ENCODE measurements at places on chromosomes 3 and 15. TPM values are rescaled to one million over a fixed set of nuclear protein-coding genes. Genes with fewer than 3 reads are reported as not detected.
A peak's percentile ranks its signal among the peaks of the same experiment; 100 is the strongest.

The DOCK3 gene
- total RNA-seq = 4.2 TPM

GRCh38 chr15:91150502-91151160 lies 50.6 kb downstream of the SV2B start:
- no peaks in the 10 kb centered on the region for H3K4me1 ChIP-seq
- H3K4me3 ChIP-seq = no peak overlapping the region
- no peaks in the 10 kb centered on the region for H3K36me3 ChIP-seq
- no peak for DNase-seq

DNA sequence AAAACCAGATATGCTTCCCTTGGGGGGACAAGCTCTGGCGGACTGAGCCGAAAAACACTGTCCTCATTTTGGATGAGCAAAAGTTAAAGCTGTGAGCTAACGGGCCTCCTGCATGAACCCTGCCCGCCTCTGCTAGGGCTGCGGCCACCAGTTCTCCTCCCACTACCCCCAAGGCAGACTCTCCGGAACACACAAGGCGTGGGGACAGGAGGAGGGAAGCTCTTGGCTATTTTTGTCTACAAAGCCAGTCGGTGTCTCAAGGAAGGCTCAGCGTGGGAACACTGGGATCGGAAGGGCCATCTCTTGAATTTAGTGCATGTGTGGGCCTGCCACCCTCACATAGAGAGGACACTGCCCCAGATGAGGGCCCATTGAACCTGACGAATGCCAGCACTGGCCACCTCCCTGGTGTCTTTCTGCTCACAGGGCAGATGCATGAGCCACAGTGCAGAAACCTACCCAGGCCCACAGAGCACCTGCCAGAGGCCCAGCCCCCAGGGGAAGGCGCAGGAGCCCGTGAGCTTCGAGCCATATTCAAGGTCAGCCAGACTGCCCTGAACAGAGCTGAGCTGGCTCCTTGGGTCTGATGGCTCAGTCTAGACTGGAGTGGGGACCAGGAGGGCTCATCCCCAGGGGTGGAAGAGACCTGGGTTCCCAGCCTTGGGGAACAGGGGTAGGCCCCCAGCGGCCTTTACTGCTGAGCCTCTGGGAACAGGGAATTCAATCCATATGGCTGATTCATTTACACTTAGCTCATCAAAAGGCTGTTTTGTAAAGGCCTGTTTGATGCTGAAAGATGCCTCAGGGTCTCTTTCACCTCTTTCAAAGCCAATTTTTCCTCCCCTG lies 38.3 kb downstream of the HCN4 start:
- no peak overlapping the region for H3K27ac ChIP-seq
- H3K27me3 ChIP-seq = peaks cover 6% of the 10 kb centered on the region
- peaks cover 4% of the 10 kb centered on the region for H3K4me1 ChIP-seq
- H3K36me3 ChIP-seq = no peaks in the 10 kb centered on the region
- H3K4me3 ChIP-seq = no peak overlapping the region

GRCh38 chr3:183907911-183908331 lies 23.2 kb upstream of the PARL start:
- DNase-seq = no peak
- no peak overlapping the region for H3K27ac ChIP-seq
- no peaks in the 10 kb centered on the region for H3K27me3 ChIP-seq

The GDPGP1 gene
- total RNA-seq = 5.2 TPM

DNA sequence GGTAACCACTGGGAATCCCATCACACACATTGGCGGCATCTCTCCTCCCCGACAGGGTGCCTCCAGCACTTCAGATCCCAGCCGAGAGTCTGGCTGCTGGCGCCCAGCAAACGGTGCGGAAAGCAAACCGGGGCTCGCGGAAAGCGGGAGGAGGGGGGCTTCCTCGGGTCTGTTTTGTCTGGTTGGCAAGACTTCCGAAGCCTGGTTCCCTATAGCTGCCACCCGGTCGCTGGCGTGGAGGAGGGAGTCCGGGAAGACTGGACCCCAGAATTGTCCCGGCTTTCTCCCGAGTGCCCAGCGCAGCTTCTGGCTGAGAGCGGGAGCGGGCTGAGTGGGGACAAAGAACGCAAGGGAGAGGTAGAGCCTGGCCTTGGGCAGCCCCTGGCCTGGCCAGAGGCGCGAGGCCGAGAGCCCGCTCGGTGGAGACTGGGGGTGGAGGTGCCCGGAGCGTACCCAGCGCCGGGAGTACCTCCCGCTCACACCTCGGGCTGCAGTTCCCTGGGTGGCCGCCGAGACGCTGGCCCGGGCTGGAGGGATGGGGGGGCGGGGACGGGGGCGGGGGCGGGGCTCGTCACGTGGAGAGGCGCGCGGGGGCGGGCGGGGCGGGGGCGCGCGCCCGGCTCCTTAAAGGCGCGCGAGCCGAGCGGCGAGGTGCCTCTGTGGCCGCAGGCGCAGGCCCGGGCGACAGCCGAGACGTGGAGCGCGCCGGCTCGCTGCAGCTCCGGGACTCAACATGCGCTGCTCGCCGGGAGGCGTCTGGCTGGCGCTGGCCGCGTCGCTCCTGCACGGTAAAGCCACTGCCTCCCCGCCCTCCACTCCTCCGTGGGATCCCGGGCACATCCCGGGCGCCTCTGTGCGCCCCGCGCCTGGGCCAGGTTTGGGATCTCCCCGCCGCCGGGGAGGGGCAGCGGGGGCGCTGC lies at the start of gene CHRNA7:
TSS of gene CHRNA7 (plus strand) at position 654 of the 920 bp plus-strand sequence. CDS start at position 734, 80 bp downstream.
- H3K4me1 ChIP-seq = peaks cover 4% of the 10 kb centered on the region
- peak; percentile 16 for DNase-seq
- H3K27me3 ChIP-seq = peaks cover 42% of the 10 kb centered on the region
- H3K4me3 ChIP-seq = peak within 1 kb of the TSS; percentile 11

The CD47 gene
- 91.6 TPM for total RNA-seq

The CCR3 gene
- total RNA-seq = not detected

- DNase-seq = no peak
- peaks cover 2% of the 10 kb centered on the region for H3K36me3 ChIP-seq
- no peak overlapping the region for H3K4me3 ChIP-seq
Measured at GRCh38 chr15:71588746-71589145, 221.6 kb upstream of the NR2E3 start.

DNA sequence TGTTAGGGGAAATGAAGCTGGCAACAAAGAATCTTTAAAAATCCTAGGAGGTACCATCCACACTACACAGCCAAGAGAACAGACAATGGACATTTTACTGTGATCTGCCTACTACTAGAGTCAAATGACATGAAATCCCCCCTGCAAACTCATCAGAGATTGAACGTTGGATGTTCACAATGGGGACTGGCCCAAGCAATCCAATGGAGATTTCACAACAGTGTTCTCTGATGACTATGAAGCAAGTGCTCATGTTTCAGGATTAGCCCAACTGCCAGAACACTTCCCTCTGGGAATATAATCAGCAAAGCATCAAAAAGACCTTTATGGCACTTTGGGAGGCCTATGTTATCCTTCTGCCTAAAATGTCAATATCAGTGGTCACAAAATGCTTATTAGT lies 97.8 kb downstream of the IGSF11 start:
- H3K36me3 ChIP-seq = no peaks in the 10 kb centered on the region
- no peak for DNase-seq
- no peak overlapping the region for H3K27ac ChIP-seq
- no peak overlapping the region for H3K4me3 ChIP-seq

The FOXB1 gene
- 0.36 TPM for total RNA-seq

DNA sequence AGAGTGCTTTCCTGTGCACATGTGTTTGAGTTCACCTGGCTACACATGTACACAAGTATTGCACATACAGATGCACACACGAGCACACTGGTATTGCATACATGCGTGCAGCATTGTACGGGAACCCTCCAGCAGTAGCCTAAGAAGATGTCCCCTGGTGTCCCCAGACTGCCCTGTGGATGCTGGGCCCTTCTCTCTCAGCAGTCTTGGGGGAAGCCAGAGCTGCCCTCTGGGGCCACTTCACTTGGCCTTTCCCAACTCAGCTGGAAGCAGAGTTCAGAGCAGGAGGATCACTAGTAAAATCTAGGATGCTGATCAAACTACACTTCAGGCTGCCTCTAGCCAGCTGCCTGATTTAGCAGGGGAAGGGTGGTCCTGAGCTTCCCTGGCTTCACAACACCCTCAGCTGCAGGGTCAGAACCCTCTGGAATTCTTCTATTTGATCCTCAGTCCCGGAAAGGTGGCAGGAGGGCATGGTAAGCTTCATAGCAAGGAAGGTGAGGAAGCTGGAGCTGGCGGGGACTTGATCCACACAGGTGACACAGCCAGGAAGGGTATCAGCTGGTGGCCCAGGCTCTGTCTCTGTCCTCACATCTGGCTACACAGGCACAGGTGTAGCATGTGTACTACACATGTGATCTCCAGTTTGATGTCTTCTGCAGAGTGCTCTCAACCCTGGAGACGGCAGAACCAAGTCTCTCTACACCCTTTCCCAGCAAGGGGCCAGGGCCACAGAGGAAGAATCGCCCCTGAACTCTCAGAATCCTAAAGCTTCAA lies 36.5 kb downstream of the KLF15 start:
- H3K4me1 ChIP-seq = no peaks in the 10 kb centered on the region
- no peak for DNase-seq
- no peak overlapping the region for H3K27ac ChIP-seq
- H3K27me3 ChIP-seq = peaks cover 2% of the 10 kb centered on the region
- H3K36me3 ChIP-seq = no peaks in the 10 kb centered on the region
- no peak overlapping the region for H3K4me3 ChIP-seq

The ACKR4 gene
- total RNA-seq = not detected

DNA sequence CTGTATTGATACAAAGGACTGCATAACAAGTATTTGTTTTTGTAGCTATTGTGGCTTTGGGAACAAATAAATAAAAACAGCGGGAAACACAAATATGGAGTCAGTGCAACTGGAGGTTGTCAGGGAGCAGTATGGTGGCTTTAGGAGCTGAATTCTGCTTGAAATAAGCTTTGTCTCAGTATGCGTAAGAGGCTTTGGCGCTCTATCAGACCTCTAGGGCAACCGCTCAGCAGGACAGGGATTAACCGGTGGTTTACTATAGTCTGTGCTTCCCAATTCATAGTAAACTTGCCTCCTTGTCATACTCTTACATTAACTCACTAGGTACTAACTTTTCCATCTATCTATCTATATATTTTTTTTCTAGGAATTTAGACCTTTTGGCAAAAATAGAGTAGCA lies 104.6 kb downstream of the ZIC1 start:
- DNase-seq = no peak
- no peak overlapping the region for H3K27ac ChIP-seq
- no peaks in the 10 kb centered on the region for H3K27me3 ChIP-seq
- H3K4me3 ChIP-seq = no peak overlapping the region

- no peaks in the 10 kb centered on the region for H3K36me3 ChIP-seq
- no peaks in the 10 kb centered on the region for H3K4me1 ChIP-seq
- no peak overlapping the region for H3K4me3 ChIP-seq
Measured at GRCh38 chr3:162082516-162082915, 585.9 kb downstream of the OTOL1 start.

- no peak overlapping the region for H3K4me3 ChIP-seq
- no peak for DNase-seq
- H3K27me3 ChIP-seq = peaks cover 3% of the 10 kb centered on the region
Measured at GRCh38 chr3:59017617-59017984, 32.2 kb downstream of the CFAP20DC start.

GRCh38 chr15:74123131-74123429 lies 7.3 kb upstream of the ISLR2 start:
- H3K4me3 ChIP-seq = no peak overlapping the region
- no peaks in the 10 kb centered on the region for H3K4me1 ChIP-seq
- peaks cover 20% of the 10 kb centered on the region for H3K27me3 ChIP-seq
- no peak overlapping the region for H3K27ac ChIP-seq

The SIDT1 gene
- 21.0 TPM for total RNA-seq

- H3K27me3 ChIP-seq = no peaks in the 10 kb centered on the region
- H3K27ac ChIP-seq = no peak overlapping the region
- DNase-seq = no peak
- no peaks in the 10 kb centered on the region for H3K36me3 ChIP-seq
- peaks cover 6% of the 10 kb centered on the region for H3K4me1 ChIP-seq
Measured at GRCh38 chr3:128277378-128278069, 124.2 kb downstream of the EEFSEC start.

The SETD2 gene
- 34.7 TPM for total RNA-seq

GRCh38 chr15:52151353-52151752 lies 38.8 kb upstream of the BCL2L10 start:
- H3K27me3 ChIP-seq = no peaks in the 10 kb centered on the region
- DNase-seq = no peak
- no peak overlapping the region for H3K4me3 ChIP-seq
- no peak overlapping the region for H3K27ac ChIP-seq
- H3K36me3 ChIP-seq = peaks cover 10% of the 10 kb centered on the region

DNA sequence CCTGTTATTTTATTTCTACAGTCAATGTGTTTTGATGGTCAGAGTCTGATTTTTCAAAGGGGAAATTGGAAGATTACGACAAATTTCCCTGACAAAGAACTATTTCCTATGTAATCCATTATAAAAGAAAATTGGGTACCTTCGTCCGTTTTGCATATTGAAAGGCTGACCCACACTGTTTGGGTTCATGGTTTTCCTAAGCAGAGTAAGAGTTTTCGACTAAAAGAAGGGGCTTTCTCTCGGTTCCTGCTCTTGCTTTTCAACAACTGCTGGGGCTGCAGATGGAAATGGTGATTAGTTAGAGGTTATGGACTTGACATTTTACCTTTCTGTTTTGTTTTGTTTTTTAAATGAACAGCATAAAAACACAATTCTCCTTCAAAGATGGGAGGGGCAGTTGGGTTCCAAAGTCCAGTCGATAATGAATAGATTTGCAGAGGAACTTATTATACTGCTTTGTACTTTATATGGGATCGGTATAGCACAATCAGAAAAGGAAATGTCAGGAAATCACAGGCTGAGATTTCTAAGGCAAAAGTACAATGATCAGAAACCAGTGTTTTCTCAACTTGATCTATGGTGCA lies 978 bp downstream of the KCNMB2 start:
- no peak overlapping the region for H3K27ac ChIP-seq
- no peaks in the 10 kb centered on the region for H3K36me3 ChIP-seq
- peaks cover 32% of the 10 kb centered on the region for H3K27me3 ChIP-seq
- DNase-seq = no peak
- H3K4me1 ChIP-seq = peaks cover 2% of the 10 kb centered on the region
- no peak overlapping the region for H3K4me3 ChIP-seq

DNA sequence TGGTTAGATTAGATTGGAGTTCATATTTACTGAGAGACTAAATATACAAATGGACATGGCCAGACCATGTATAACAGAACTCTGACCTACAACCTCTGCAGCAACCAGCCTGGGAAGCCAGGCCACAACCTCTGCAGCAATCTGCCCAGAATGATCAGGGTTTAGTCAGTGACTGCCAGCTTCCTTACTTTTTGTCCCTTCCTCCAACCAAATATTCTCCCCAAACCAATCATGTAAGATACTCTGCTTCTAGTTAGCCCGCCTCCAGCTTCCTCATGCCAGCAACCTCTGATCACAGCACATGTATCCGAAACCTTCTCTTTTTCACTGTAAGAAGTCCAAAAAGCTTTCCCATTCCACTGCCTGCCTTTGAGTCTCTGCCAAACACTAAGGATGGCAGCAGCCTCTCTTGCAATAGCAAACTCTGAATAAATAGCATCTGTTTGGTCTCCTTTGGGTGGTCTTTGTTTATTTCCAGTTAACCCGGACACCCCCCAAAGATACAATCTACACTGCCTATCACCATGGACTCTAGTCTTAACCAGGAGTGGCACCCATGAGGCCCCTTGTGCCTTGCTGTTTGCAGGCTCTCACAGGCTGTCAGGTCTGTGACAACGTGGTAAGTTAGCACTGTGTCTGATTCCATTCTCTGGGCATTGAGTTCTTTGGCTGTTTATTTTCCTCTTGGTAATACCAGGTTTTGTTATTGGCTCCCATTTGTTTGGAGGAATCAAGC lies 102.2 kb downstream of the ERC2 start:
- H3K36me3 ChIP-seq = no peaks in the 10 kb centered on the region
- H3K4me3 ChIP-seq = no peak overlapping the region
- H3K27me3 ChIP-seq = peaks cover 15% of the 10 kb centered on the region
- DNase-seq = no peak
